Activated CD4-positive, alpha-beta T cell treated with anti-CD3 and anti-CD28 coated beads for 36 hours (primary cell): ENCODE measurements at places on chromosomes 7 and 10.
A peak's percentile ranks its signal among the peaks of the same experiment; 100 is the strongest.

DNA sequence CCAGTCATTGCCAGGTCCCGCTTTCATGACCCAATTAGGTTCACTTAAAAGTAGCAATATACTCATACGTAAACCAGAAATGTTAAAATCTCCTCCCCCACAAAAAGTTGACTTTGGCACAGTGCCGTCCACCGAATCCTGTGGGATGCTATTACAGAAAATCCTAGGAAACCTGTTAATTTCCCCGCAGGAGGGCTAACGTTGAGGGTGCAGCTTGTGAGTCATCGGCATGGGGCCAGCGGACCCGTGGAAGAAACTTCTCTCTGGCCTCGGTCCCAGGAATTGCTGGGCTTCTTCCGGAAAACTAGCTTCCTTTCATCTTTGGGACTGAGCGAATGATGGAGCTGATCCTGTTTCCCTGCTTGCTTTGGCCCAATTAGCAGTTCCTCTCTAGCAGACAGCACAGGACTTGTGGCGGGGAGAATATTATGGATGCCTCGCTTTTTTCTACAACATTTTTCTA lies 13.5 kb downstream of the CRYGN start:
- no peak for DNase-seq

DNA sequence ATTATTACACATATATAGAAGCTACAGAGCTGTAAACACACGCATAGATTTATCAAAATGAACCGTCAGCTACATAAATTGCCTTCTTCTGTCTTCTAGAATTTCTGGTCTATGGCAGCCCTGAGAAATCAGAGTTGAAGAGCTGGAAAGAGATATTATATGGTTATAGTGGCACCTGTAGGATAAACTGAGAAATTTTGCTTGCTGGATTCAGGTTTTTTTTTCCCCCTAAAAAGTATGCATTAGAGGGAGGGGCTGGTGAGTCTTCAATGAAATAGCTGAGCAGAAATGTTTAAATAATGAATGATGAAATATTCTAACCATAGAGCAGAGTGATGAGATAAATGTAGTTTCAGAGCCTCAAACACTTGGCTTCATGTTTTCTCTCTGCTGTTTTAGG lies 78.0 kb upstream of the DYNC1I1 start:
- DNase-seq = no peak

- no peak for DNase-seq
Measured at GRCh38 chr10:67306588-67307205, 380.9 kb downstream of the LRRTM3 start.

DNA sequence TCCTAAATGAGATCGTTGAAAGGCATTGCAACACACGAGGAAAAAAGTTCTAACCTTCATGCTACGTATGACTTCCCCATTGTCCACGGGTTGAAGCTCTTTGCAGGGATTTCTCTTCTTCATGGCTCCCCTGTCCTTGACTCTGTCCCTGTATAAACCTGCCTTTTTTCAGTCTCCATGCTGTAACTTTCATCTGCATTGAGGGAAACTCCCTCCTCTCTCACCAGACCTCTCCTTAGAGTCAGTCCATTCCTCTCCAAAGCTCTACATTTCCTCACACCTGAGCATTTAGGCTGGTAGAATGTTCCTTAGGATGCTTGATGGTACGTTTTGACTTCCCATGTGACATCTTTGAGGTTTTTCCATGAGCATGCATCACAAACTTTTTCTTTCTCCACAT lies 134.2 kb upstream of the FAM171A1 start:
- no peak for DNase-seq

GRCh38 chr7:27159266-27160144 lies 3.0 kb upstream of the HOXA7 start:
- no peak for DNase-seq

DNA sequence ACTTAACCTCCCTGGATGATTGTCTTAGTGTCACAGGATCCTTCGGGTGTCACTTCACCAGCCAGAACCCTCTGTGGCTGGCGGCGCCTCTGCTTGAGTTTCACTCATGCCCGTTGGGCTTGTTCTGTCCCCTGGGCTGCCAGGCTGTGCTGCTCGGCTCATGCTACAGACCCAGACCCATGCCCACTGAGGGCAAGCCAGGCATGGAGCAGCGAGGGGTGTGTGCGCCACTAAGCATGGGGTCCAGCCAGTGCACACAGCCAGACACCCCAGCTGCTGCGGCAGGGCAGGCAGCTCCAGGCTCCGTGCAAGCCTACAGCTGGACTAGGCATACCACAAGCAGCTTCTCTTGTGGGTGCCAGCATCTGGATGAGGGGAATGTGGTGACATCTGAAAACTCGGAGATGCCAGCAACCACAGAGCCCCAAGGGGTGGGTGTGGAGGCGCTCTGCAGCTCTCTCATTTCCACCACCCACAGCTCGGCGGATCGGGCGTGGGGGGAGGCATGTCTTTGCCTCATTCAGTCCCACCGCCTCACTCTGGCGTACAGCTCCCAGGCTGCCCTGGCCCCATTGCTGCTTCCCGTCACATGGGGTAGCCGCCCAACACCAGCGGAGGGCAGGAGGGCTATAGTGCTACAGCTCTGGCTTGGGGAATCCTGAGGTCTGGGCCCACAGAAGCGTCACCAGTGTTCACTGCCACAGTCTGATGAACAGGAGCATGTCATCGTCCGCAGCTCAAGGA lies 269.6 kb upstream of the LRGUK start:
- DNase-seq = no peak

DNA sequence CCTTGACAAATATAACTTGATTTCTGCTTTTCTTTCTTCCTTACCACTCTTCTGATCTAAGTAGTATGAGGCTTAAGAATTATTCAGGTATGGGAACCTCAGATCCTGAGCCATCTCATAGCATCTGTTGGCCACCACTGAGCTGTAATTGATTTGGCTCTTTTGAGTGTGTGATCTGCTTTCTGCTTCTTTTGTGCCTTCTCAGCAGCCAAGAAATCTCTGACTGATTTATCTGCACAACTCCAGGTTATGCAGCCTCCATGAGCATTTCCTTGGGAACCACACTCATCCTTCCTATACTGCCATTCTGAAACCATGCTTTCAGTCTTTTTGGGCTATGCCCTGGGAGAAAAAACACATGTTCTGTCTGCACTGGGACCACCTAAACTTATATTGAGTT lies 178.0 kb upstream of the FAM3C start:
- no peak for DNase-seq

DNA sequence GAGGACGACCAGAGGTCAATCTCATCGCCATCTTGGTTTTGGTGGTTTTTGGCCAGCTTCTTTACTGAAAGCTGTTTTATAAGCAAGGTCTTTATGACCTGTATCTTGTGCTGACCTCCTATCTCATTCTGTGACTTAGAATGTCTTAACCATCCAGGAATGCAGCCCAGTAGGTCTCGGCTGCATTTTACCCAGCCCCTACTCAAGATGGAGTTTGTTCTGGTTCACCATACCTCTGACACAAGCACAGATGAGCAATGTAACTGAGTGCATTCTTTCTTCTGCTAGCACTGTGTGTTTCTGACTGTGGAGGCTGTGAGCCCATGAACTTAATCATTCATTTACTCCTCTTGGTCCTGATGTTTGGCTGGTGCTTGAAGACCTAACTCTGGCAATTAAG lies 794.5 kb upstream of the CELF2 start:
- DNase-seq = no peak

DNA sequence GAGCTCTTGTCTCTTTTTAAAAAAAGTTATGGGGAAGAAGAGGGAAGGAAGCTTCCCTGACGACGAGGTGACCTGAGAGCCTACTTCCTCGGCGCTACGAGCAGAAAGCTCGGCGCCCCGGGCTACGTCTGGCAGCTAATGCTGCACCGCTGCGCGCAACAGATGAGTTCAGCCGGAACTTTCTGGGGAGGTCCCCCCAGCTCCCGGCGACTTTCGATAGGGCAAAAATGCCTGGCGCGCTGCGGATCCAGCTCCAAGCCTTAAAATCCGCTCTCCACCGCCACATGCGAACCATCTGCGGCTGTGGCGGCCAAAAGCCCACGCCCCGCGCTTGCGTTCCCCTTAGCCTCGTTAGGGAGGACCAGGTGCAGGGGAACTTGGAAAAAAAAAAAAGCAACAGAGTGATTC lies 621 bp downstream of the P4HA1 start:
- peak; percentile 89 for DNase-seq

DNA sequence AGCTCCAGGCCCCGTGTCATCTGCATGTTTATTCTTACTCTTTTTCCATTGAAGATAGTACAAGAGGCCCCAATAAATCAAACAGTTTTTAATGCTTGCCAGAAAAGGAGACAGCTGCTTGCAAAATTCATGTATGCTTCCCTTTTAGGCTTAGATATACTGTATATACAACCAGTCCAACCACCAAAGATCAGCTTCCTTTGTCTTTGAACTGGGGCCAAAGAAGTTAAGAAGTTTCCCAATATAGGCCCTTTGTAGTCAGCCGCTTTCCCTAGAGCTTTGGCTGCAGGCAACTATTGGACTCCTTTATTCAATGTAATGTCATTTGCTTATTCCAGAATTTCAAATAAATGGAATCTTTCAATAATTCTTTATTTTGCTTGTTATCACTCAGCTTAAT lies 1395.0 kb downstream of the GATA3 start:
- DNase-seq = no peak

DNA sequence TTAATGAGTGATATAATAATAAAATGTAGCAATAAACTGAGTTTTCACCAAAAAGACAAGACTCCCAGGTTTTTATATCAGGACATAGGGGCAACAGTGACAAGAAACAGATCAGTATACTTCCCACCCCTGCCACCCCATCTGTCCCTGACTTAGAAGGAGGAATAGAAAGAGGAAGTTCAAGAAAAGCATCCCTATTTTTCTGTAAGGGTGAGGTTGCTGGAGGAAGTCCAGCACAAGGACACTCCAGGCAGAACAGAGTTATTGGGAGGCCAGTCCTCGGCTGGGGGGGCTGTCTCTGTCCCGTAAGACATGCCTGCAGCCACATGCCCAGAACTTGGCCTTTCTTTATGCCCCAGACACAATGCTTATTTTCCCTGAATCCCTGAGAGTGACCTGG lies 16.5 kb upstream of the TLX1 start:
- DNase-seq = no peak

DNA sequence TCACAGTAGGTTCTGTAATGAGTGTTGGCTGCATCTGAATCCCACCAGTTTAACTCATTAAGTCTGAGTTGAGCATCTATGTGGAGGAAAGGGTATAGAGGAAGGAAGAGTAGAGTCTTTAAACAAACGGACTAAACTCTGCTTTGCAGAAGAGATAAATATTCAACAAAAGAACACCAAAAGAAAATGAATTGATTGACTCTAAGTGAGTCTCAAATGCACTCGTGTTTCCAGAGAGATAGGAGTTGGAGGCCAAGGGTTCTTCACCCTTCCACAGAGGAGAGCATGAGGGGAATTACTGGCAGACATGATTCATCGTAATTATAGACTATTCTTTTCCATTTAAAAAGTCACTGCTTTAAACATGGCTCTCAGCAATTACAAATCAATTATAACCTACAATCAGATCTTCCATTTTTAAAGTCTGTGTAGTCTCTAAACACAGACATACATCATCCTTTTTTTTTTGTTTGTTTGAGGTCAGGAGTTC lies 56.3 kb downstream of the PLPP4 start:
- DNase-seq = no peak

DNA sequence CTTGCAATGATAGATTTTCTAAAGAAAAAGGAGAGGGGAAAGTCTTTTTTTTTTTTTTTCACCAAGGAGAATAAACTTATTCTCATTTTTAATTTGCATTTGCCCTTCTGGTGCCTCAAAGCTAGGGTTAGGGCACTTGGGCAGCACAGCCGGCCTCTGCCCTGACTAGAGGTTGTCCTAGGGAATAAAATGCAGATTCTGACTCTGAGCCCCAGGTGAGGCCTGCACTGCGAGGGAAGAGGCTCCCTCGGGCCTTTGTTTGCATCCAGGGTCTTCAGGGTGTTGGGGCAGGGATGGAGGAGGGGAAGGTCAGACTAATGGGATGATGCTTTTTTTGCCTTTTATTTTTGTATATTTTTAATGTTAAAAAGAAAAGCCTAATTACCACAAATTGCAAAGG lies 7.8 kb downstream of the MYL7 start:
- DNase-seq = no peak

DNA sequence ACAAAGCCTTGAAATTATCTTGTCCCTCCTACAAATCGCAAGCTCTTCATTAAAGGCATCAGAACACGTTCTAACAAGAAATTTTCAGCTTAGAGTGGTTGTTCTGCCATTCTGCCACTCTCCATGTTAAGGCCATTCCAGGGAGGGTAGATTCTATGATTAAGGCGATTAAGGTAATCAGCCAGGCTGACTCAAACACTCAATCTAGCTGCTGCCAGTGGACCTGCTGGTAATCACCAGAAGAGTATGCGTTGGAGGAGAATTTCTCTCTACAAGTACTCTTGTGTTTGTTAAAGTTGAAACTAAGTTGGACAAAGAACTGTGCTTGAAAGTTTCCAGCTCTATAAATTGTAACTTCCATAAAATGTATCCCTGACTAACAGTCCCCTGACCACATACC lies 149.2 kb upstream of the COL1A2 start:
- no peak for DNase-seq
